Memory B cell (primary cell): ENCODE measurements at places on chromosomes 7 and 10.

- DNase-seq: no peak
These were observed 6.0 kb upstream of the LMBR1 start for GRCh38 chr7:156898938-156899337.

DNA sequence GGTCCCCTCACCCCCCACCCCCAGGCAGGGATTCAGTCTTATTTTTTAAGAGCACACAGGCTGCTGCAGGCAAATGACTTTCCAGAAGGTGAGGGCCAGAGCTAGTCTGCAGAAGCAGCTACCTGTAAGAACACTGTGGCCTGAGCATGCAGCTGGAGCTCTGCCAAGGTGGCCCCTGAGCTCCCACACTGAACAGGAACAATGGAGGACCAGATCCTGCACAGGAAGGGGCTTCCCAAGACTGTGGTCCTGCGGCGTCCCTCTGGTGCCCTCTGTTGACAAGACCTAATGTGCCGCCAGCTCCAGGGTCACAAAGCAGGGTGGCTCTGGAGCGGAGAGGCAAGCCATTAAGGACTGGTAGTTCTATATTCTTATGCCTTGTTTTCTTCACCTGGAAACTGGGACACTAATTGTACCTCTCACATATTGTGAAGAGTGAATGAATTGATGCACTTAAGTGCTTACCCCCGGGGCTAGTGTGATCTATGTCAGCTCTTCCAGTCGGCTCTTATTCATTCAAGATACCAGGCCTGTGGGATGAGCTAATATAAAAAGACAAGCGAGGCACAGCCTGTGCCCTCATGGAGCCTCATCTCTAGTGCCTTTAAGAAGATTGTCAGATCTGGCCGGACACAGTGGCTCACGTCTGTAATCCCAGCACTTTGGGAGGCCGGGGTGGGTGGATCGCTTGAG is 8.0 kb upstream of the BEND7 start:
- DNase-seq: peak; percentile 15

DNA sequence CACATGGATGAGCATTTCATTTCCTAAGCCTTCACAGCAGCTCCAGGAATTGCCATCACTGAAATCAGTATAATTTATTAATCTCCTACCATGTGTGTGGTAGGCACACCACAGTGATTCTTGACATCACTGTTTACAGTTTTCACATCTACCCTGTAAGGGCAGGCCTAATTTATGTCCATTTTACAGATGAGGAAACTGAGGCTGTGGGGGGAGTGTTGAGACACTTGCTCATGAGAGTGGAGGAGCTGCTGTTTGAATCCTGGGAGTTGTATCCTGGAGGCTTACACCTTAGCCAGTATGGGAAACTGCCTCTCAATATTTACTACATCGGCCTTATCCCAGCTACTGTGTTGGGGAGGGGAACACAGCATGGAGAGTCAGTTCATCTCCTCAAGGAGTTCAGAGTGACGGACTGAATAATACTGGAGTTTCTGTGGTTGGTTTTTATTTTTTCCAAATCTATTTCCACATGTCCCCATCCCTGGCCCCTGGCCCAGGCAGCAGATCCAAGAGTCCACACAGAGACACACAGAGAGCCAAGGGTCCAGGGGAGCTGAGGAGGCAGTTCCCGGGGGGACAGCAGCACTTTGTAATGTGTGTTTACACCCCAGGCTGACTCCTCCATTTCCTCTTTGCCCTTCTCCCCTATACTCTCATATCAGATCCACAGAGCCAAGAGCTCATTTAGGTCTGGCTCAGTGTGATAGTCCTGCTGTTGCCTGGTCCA is 13.2 kb downstream of the UBTD1 start:
- no peak for DNase-seq

GRCh38 chr10:11176746-11177145 is 159.1 kb downstream of the CELF2 start:
- no peak for DNase-seq

- DNase-seq: no peak
These were observed 9.9 kb upstream of the STEAP2 start for GRCh38 chr7:90201500-90202195.

DNA sequence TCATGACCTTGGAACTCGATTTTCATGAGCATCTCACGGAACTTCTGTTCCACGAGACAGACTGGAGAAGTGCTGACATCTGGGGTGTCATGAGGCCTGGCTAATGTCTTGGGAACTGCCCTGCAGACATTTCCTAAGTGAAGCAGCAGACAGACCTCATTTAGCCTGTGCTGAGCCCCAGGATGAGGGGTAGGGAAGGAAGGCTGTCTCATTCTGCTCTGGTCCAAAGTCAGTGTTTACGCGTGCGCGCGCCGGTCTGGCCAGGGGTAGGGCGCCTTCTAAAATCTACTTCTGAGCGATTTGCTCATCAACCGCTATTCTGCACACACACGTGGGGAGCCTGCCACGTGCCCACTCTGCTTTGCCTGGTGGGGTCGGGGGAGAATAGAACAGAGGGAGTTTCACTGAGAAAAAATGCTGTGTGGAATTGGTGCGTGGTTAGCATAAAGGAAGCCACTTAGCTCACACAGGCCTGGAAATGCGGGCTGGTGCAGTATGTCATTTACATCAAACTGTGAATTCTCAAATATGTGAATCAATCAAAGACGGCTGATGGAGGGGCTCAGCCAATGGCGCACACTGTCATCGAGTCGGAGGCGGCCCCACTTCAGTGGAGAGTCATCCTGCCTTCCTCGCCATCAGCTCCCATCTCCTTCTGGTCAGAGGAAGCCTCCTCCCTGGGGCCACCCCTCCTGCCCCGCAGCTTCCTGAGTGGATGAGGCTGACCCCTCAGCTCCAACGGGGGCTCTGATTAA is 335.1 kb downstream of the ADARB2 start:
- no peak for DNase-seq

DNA sequence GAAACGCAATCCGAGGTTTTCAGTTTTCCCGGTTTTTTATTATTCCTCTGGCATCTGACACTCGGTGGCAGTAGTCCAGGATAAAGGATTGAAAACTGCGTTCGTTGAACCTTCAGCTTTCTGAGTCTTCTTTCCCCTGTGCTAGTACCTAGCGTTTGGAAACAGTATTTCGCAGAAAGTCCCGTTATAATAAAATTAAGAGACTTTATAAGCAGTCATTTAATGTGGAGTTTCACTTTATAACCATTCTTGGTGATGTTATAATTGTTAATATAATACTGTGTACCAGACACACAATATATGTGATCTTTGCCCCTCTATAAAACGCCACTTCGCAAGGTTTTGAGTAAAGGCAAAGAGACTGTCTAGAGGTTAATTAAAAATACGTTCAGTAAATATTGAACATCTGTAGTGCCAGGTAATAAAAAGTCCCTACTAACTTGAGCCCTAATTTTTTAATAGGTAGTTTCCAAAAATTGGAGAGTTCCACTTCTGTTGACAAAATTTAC is 874 bp downstream of the CISD1 start:
- no peak for DNase-seq

DNA sequence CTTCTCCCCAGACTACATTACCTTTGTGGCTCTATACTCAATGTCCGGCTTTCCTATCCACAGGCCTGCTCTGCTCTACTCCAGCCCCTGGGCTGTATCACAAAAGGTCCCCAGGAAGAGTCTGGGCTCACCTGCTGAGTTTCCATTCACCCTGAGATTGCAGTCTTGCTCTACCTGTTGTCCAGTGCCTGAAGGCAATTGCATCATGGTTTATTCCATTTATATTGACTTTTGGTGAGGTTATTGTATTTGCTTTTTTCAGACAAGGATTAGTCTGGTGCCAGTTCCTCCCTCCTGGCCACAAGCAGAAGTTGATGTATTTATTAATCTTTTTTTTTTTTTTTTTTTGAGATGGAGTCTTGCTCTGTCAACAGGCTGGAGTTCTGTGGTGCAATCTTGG is 273.1 kb downstream of the XPNPEP1 start:
- no peak for DNase-seq

DNA sequence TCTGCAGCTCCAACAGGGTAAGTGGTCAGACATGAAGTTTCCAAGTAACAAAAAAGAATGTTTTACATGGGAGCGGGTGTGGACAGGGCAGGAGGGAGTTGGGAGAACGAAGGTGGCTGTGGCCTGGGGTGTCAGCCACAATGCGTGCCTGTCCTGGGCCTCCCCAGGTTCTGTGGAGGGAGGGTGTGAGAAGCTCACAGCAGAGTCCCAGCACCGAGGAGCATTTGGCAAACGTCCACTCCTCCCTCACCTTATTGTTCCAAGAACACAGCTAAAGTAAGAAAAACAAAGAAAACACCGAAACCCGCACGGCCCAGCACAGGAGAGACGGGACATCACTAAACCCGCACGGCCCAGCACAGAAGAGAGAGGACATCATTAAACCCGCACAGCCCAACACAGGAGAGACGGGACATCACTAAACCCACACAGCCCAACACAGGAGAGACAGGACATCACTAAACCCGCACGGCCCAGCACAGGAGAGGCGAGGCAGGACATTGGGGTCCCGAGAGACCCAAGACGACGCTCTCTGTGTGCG is 226.4 kb downstream of the MAD1L1 start:
- no peak for DNase-seq
